ENCODE measurements at places on chromosomes 1 and 21. TPM values are rescaled to one million over a fixed set of nuclear protein-coding genes. Genes with fewer than 3 reads are reported as not detected.

The CSF3R gene
- total RNA-seq, result 0.33 TPM

The USH2A gene
- not detected for total RNA-seq

The RGS8 gene
- total RNA-seq, result not detected

The KRTAP21-3 gene
- not detected for total RNA-seq

The DYRK1A gene
- total RNA-seq, result 51.1 TPM

The C4BPB gene
- 1.4 TPM for total RNA-seq

The ARHGAP29 gene
- total RNA-seq, result 0.23 TPM

The MYBPH gene
- not detected for total RNA-seq

The PDPN gene
- total RNA-seq, result not detected

The PLEKHG5 gene
- total RNA-seq, result 1.1 TPM

The PHLDA3 gene
- 3.5 TPM for total RNA-seq

The GNPAT gene
- total RNA-seq, result 62.0 TPM

The OR2L2 gene
- total RNA-seq, result 0.11 TPM

The CASQ2 gene
- not detected for total RNA-seq

The SLC35F3 gene
- total RNA-seq, result 0.86 TPM

The LRRC38 gene
- total RNA-seq, result not detected

The MROH9 gene
- total RNA-seq, result not detected

The PLA2G2C gene
- total RNA-seq, result 0.58 TPM

The YTHDF2 gene
- total RNA-seq, result 74.8 TPM

The FCER1A gene
- total RNA-seq, result not detected

The PWP2 gene
- 28.9 TPM for total RNA-seq

The OR2T11 gene
- not detected for total RNA-seq

The C8A gene
- not detected for total RNA-seq

The AUNIP gene
- total RNA-seq, result 9.6 TPM

The HES4 gene
- 4.2 TPM for total RNA-seq

The TMOD4 gene
- 2.3 TPM for total RNA-seq

The CD84 gene
- 14.8 TPM for total RNA-seq

The FCRLB gene
- not detected for total RNA-seq

All from activated CD4-positive, alpha-beta T cell treated with anti-CD3 and anti-CD28 coated beads for 36 hours (primary cell).